Chondrocyte (in vitro differentiated cells): ENCODE measurements at places on chromosomes 16 and 17. TPM values are rescaled to one million over a fixed set of nuclear protein-coding genes. Genes with fewer than 3 reads are reported as not detected.

The CHRNE gene
- 0.22 to 0.35 TPM in 2 of 3 replicates, not detected in the other for total RNA-seq

The TEX14 gene
- 0.05 to 0.08 TPM in 2 of 3 replicates, not detected in the other for total RNA-seq

The PPY gene
- not detected in 3 replicates for total RNA-seq

The LLGL2 gene
- 1.4 to 1.8 TPM (median 1.5 TPM) in 3 replicates for total RNA-seq

The SETD6 gene
- 10.4 to 16.4 TPM (median 13.0 TPM) in 3 replicates for total RNA-seq

The FAM171A2 gene
- 14.8 to 20.6 TPM (median 18.6 TPM) in 3 replicates for total RNA-seq

The MYCBPAP gene
- 0.99 to 1.2 TPM (median 1.00 TPM) in 3 replicates for total RNA-seq

The CALB2 gene
- total RNA-seq, result 0.39 to 0.85 TPM in 2 of 3 replicates, not detected in the other

The HOXB3 gene
- total RNA-seq, result 0.18 to 0.57 TPM in 2 of 3 replicates, not detected in the other

The DPEP2 gene
- not detected in 3 replicates for total RNA-seq

The ST6GALNAC2 gene
- total RNA-seq, result 1.5 to 3.0 TPM (median 2.8 TPM) in 3 replicates

The P2RX1 gene
- total RNA-seq, result not detected in 3 replicates

The IKZF3 gene
- total RNA-seq, result not detected in 3 replicates

The NPIPA2 gene
- total RNA-seq, result 7.6 to 13.0 TPM (median 11.5 TPM) in 3 replicates

The C1QTNF8 gene
- not detected in 3 replicates for total RNA-seq

The CRYBA1 gene
- total RNA-seq, result not detected in 3 replicates

The KRTAP1-4 gene
- not detected in 3 replicates for total RNA-seq

The LRRC46 gene
- 0.35 to 0.65 TPM in 2 of 3 replicates, not detected in the other for total RNA-seq

The PRR29 gene
- 0.28 to 0.35 TPM in 2 of 3 replicates, not detected in the other for total RNA-seq

The MPO gene
- not detected in 3 replicates for total RNA-seq

The EME1 gene
- total RNA-seq, result 1.9 to 6.8 TPM (median 2.5 TPM) in 3 replicates

The LPO gene
- total RNA-seq, result not detected in 3 replicates

The MYH13 gene
- total RNA-seq, result not detected in 3 replicates

The RPL27 gene
- total RNA-seq, result 738 to 860 TPM (median 747 TPM) in 3 replicates

The ZNF423 gene
- total RNA-seq, result 4.7 to 7.9 TPM (median 5.0 TPM) in 3 replicates

The WDR90 gene
- total RNA-seq, result 17.0 to 36.6 TPM (median 19.2 TPM) in 3 replicates

The MYO1D gene
- 96.5 to 113 TPM (median 107 TPM) in 3 replicates for total RNA-seq

The ANKRD40CL gene
- total RNA-seq, result not detected in 3 replicates

The MPP2 gene
- total RNA-seq, result 7.0 to 7.8 TPM (median 7.5 TPM) in 3 replicates

The CTRB2 gene
- total RNA-seq, result not detected in 3 replicates

The SLC22A31 gene
- total RNA-seq, result 0.40 to 0.94 TPM in 2 of 3 replicates, not detected in the other

The TPPP3 gene
- 2.7 to 3.6 TPM (median 3.3 TPM) in 3 replicates for total RNA-seq

The TNFRSF13B gene
- total RNA-seq, result not detected in 3 replicates

The FOXN1 gene
- total RNA-seq, result not detected in 3 replicates

The TAT gene
- total RNA-seq, result 0.26 to 0.35 TPM in 2 of 3 replicates, not detected in the other

The VASN gene
- 79.7 to 82.0 TPM (median 81.8 TPM) in 3 replicates for total RNA-seq

The GP1BA gene
- total RNA-seq, result not detected in 3 replicates

The FBXO39 gene
- total RNA-seq, result not detected in 3 replicates

The EVPLL gene
- total RNA-seq, result not detected in 3 replicates
